ENCODE measurements at places on chromosomes 2 and 18. TPM values are rescaled to one million over a fixed set of nuclear protein-coding genes. Genes with fewer than 3 reads are reported as not detected.

BMP10 gene
- not detected for total RNA-seq

DNA sequence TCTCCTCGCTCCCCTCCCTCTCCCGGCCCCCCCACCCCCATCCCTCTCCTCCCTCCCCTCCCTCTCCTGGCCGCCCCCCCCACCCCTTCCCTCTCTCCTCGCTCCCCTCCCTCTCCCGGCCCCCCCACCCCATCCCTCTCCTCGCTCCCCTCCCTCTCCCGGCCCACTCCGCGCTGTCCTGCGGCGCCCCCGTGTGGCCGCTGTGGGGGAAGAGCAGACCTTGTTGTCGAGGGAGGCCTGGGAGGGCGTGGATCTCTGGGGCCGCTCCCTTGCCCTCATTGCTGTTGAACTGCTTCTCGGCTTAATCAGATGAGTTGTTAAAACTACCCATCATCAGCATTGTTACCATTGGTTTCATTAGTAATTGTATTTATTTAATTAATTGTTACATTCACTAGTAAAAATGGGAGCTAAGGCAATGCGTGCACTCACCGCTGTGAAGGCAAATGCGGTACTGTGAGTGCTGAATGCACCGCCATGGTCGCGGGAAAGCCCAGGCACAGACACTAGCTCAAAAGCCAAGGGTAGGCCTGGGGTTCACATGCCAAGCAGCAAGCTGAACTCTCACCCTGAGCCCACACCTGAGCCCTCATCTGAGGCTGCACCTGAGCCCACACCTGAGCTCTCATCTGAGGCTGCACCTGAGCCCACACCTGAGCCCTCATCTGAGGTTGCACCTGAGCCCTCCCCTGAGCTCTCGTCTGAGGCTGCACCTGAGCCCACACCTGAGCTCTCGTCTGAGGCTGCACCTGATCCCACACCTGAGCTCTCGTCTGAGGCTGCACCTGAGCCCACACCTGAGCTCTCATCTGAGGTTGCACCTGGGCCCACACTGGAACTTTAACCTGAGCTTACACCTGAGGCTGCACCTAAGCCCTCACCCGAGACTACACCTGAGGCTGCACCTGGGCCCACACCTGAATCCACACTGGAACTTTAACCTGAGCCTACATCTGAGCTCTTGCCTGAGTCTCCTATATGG, 8.8 kb downstream of the RTP5 start:
- peak; percentile 76 for DNase-seq

GRCh38 chr2:179626261-179626660, 235.2 kb downstream of the ZNF385B start:
- no peak for DNase-seq

UGT1A3 gene
- not detected for total RNA-seq

G6PC2 gene
- 21.3 TPM for total RNA-seq

DNA sequence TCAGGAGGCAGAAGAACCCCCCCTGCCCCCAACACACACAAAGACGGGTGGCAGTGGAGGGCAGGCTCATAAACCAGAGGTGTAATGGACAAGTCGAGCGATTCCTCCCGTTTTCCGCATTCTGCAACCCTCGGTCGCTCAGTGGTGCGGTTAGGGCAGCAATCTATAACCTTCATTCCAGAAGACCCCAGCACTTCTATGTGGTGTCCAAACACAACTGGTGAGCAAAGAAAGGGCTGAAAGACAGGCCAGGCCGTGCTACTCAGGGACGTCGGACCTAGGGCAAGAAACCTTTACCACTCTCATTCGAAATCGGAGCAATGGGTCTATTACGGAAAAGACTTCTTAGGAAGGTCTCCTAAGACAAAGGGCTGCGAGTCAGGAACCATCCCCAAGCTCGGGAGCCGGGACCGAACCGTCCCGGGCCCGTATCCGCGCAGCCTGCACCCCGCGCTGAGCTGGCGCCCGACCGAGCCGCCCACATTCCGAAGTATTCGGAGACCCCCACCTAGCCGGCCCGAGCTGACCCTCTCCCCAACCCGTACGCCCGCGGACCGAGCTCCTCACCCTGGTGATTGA, 568 bp downstream of the ARL5A start:
- DNase-seq = peak; percentile 20

PID1 gene
- total RNA-seq = 13.8 TPM

GRCh38 chr2:169221745-169222369, 140.5 kb downstream of the LRP2 start:
- DNase-seq = no peak

C18orf32 gene
- 19.7 TPM for total RNA-seq

- no peak for DNase-seq
These were observed 64.0 kb downstream of the SPIRE1 start for GRCh38 chr18:12593866-12594265.

- DNase-seq = no peak
These were observed 156.9 kb upstream of the MYCN start for GRCh38 chr2:15783489-15783888.

GRCh38 chr2:209534228-209534627, 110.4 kb downstream of the MAP2 start:
- no peak for DNase-seq

- no peak for DNase-seq
These were observed 65.8 kb downstream of the ALMS1 start for GRCh38 chr2:73451263-73451972.

PROC gene
- total RNA-seq = 0.26 TPM

REG3A gene
- 831 TPM for total RNA-seq

ZFP36L2 gene
- 57.1 TPM for total RNA-seq

- DNase-seq = no peak
These were observed 97.7 kb downstream of the INO80D start for GRCh38 chr2:205988274-205988673.

CCDC74A gene
- total RNA-seq = 4.3 TPM

GRCh38 chr2:212473211-212473610, 65.4 kb downstream of the ERBB4 start:
- DNase-seq = no peak

DNA sequence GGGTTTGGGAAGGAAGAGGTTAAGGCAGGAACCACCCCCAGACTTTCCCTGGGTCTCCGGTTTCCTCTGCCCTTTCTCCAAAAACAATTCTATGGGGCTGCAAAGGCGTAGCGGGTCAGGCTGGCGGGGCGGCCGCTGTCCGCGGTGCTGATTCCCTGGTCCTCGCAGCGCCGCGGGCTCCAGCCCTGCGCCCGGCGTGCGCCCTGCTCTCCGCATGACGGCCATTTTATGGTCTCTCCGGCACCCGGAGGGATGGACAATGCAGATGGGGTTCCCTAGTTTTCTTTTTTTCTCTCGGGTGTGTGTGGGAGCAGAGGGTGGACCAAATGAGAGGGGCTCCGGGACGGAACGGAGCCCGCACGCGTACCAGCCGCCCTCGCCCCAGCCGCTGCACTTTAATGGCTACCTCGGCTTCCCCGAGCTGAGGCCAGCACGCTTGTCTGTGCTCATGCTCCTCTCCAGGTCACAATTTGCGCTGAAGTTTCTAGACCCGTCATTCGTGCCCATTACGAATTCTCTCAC, 1.6 kb downstream of the ST8SIA3 start:
- DNase-seq = peak; percentile 37

FBXO36 gene
- 0.52 TPM for total RNA-seq

DNA sequence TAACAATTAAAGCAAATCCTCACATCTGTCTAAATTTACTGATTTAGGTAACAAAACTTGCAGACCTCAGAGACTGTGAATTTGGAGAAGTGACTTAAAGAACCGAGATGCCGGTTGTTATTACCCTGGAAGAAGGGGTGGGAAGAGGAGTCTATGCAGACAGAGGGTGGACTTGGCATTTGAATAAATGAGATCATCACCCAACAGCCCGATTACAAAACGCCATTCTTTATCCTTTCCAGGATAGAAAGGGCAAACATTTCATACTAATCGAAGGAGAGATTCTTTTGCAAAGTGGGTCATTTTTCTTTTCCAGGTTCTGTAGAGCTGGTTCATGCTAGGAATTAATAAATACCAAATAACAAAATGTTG, 73.1 kb upstream of the TPO start:
- DNase-seq = no peak

GRCh38 chr18:65021021-65021420, 729.8 kb upstream of the CDH7 start:
- no peak for DNase-seq

CYB5A gene
- 209 TPM for total RNA-seq

- no peak for DNase-seq
These were observed 33.5 kb downstream of the PTPN18 start for GRCh38 chr2:130389358-130389757.

DNA sequence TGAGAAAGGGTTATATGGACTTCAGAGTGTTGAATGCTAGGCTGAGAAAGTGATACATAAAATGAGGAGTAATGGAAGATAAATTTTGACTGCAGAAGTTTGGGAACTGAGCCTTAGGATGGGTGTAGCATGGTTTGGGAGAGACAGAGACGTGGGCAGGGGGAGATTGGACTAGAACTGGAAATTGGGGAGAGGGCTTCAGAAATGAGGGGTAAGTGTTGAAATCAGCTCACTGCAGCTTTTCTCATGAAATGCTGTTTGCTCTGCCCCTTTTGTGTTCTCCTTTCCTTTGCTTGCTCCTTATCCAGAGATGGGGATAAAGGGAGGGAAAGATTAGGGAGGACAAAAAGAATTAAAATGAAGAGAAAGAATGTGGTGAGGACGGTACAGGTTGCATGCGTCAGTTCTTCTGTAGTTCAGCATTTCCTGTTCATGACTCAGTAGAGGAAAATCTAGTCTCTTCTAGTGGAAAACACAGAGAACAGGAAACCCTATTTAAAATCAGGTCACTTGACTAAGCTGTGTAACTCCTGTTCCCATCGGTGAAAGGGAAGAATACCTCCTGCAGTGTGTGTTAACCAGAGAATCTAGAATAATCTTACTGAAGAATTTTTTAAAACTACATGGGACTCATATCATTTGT, 105.6 kb downstream of the CRIM1 start:
- DNase-seq = no peak

GRCh38 chr2:219082332-219082958, 21.7 kb upstream of the IHH start:
- no peak for DNase-seq

DNA sequence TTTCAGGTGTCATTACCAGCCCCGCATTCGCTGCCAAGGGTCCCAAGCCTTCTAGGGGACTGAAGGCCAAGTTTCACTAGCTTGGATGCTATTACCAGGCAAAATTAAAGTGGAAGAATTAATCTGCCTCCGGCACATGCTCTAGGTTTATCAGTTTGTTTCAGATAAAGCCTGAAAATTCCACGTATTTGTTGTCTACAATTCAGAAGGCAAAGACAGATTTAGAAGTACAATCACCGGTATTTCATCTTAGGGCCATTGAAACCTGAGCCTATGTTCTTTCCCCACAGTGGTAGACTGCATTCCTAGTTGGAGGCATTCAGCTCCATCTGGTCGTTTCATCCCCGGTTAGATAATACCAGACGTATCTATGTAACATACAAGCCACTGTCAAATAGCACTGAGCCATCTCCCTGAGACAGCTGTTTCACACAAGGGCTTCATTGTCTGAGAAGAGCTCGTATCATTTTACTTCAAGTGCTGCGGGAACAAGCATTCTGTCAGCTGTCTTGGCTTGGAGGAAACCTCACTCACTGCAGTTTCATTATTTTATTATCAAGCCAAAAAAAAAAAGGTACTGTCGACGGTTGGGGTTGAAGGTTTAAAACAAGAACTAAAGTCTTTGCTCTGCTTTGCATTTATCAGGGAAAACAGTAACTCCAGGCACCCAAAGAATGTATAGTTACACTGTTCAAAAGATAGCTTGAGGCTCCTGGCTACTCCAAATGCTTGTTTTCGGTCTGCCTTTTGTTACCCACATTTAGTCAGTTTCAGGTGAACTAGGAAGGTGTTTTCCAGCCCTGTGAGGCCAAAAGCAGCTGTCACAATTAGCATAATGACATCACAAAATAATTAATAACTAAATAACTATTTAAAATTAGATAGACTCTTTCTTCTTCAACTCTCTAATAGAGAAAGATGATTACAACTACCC, 76.7 kb downstream of the TGIF1 start:
- DNase-seq = no peak

DSG3 gene
- total RNA-seq = not detected

DNA sequence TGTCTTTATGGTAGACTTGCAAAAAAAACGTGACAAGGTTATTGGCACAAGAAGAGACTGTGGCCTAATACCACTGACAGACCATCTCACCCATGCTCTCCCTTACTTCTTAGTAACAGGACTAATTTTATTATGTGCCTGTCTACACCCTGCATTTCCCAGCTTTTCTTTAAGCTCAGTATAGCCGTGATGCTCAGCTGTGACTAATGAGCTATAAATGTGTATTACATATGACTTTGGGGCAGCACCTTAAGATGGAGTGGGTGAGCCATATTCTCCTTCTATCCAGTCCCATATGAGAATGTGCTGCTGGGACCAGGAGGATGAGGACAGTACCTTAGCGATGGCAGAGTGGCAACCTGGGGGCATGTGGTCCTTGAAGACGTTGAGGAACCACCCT, 293.5 kb downstream of the RNF144A start:
- DNase-seq = no peak

DNA sequence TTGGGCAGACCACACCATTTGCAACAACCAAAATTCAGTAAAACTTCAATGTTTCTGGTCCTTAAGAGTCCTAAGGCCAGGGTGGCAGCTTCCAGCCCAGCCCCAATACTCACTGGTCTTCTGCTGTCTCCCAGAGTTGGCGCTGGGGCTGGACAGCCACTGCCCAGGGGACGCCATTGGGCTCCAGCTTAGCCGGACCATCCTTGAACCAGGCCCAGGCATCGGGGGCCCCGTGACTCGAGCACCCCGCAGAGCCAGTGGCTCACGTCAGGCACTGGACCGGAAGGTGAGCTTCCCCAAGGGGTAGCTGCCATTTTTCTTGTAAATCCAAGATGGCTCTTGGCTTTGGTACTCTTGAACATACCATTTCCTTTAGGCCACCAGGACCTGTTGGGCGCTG, 21.8 kb downstream of the SNED1 start:
- DNase-seq = no peak

FZD7 gene
- 2.9 TPM for total RNA-seq

- DNase-seq = no peak
These were observed 325.6 kb upstream of the EPHA4 start for GRCh38 chr2:221897718-221898117.

NEU4 gene
- total RNA-seq = not detected

FBXO15 gene
- 1.0 TPM for total RNA-seq

- no peak for DNase-seq
These were observed 221.6 kb downstream of the RBM43 start for GRCh38 chr2:151040039-151040438.

DNA sequence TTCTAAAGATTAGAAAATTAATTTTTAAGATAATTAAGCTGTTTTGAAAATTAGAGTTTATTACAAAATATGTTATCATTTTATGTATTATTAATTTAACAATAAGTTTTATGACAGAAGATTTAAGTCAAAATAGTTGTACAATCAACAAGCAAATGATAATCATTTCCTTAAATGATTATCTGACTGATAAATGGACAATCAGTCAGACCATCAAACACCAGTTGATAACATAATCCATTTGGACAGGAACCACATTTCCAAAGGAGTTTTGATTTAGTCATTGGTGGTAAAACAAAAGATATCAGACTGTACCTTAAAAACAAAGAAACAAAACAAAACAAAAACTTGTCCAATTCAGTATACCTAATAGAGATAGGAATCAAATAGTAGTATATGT, 1.9 kb downstream of the TFPI start:
- DNase-seq = no peak

IL1F10 gene
- total RNA-seq = not detected
